ENCODE measurements at places on chromosomes 5 and 9.

DNA sequence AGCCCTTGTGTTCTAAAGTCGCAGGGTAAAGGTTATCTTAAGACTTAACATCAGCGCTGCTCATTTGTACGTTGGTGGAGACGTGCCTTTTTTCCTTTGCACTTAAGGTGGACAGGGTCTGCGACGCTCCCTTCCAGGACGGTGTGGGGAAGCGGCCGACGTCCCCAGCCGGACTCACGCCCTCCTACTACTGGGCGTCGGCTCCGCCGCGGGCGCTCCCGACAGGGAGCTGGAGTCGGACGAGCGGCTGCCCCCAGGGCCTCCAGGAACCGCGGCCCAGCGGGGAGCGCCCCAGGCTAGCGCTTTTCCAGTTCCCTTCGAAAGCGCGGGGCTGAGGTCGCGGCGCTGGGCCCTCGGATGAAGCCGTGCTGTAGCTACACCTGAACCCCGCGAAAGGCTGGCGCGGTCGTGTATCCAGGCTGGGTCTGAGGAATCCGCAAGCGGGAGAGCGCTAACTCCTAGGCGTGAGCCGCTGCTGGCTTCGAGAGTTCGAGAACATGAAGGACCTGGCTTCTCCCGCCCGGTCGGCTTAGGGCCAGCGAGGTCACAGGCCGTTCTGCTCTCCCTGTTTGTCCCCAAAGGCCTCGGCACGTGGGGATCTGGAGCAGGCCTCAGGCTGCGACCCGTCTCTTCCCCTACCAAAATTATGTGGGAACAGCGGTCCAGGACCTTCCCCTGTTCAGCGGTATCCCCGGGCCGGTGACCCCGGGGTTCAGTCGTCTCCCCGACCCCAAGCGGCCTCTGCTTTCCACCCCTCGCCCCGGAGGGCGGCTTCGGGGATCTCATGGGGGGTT, 3.8 kb upstream of the DMRT3 start:
- no peak for DNase-seq

- no peak for DNase-seq
Measured at GRCh38 chr9:114046875-114047274, 31.2 kb downstream of the AMBP start.

- no peak for DNase-seq
Measured at GRCh38 chr9:112863746-112864145, 26.9 kb downstream of the SLC46A2 start.

- DNase-seq: no peak
Measured at GRCh38 chr5:171852255-171852681, 66.7 kb downstream of the SMIM23 start.

DNA sequence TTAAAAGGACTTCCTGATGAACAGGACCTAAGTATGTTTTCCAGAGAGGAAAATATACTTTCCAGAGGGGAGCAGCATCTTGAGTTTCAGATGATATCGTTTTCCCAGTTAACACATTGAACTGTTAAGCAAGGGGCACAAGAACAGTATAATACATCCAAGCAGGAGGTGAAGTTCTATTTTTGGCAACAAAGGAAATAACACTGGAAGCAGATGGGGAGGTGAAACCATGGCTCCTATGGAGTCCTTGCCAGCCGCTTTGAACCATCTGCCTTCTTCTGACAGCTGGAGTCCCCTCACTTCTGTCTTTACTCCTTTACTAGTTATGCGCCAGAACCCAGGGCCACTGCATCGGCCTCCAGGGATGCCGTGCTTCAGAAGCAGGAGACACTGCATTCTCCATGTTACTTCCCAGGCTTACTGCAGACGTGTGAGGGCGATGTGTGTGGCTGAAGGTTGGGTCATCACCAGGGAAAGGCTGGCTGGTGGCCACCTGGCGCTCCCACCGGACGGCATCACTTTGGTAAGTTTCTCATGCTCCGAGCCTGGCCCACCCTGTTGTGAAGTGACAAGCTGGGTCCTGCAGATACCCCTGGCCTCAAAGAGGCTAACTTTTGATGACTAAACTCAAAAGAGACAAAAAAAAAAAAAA, 77.8 kb downstream of the TTLL11 start:
- no peak for DNase-seq

- no peak for DNase-seq
Measured at GRCh38 chr9:16154521-16155078, 601.8 kb downstream of the CCDC171 start.

DNA sequence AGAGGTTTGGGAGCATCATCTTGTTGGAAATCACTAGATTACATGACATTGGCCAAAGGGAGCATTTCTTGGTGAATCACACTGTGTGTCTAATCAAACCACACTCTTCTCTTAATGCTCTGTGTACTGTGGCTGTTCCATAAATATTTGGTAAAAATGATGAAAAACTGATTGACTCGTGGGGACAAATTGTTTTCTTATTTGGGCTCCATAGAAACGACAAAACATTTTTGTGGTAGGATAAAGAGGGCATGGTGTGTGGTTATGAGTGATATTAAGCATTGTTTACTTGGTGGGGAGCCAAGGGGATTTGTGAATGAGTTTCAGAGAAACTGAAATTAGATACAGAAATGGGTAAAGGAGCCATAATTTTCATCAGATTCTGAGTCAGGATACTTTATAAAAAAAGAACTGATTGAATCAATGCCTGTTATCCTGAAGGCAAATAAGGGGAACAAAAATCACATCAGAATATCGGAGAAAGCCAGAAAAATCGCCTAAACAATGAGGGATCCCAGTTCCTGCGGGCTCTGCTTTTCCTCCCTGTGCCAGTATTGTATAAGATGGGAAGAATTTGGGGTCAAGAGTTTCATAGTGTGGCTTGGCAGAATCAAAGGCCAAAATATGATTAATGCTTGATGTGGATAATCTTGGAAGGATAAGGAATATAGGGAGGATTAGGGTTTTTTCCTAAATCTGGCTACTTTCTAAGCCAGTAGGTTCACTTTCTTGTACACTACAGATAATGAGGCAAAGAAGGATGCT, 33.3 kb downstream of the FBXL7 start:
- DNase-seq: no peak

GRCh38 chr5:111583758-111584203, 71.4 kb upstream of the STARD4 start:
- no peak for DNase-seq

DNA sequence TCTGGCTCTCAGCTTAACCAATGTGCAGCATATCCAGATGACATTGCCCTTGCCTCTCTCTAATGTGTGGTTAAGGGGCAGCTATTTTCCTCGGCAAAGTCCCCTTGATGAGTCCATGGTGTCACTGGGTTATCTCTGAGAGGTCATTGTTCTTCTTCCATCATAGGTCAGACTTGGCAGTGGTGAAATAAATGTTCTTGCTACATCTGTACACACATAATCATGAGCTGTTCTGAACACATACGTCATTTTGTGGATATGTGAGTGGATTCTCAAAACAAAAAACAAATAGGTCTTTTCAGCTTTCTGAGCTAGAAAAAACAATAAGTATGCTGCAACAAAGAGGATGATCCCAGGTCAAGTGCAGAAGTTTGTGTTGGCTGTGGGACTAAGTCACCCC, 134.7 kb upstream of the PTPN3 start:
- no peak for DNase-seq

DNA sequence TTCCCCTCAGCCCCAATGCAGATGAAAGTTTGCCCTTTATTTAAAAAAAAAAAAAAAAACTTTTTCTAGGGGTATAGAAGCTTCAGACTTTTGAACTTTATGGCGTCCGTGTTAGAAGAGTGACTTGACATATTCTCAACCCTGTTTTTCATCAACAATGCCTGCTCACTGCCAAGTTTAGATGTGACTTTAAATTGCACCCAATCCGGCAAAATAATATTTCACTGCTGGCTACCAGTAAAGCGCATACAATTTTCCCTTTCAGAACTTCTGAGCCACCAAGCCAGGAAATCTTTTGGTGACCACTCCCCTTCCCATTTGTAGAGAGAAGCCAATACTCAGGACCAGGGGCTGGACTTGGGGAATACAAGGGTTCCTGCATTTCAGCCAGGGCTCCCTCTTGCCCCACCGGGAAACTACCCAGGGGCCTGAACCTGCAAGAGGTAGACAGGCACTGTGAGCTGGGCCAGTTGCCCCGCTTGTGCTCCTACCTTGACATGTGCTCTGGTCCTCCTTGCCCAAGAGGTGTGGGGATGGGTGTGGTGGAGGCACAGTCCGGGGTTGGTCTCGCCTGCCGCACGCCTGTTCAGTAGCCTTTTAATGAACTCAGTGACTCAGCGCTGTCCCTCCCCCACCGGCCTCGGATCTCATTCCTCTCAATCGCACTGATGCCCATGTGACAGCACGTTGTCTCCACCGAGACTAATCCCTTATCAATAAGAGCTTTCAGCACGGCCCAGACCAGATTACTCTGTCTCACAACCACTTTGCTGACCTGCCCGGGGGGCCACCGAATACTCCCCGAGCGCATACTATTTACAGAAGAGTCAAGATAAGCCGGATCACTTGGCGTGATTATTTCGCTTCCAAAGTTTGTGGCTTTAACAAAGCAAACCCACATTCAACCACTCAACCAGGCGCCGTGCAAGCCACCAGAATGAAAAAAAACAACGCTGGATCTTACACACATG, 226.4 kb downstream of the DCP2 start:
- DNase-seq: no peak

DNA sequence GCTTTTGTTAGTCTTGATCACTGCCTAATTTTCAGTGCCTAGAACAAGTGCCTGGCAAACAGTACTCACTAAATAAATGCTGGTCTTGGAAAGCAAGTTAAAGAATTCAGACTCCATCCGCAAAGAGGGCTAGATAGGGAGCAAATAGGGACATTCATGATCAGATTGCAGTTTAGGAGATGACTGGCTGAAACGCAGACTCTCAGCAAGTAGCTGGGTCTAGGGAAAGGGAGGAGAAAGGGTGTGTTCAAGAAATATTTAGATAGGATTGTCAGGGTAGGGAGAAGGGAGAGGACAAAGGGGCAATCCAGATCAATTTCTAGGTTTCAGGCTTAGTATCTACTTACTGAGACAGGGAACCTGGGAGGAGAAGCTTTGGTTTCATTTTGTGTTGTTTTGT, 108.4 kb downstream of the ESM1 start:
- DNase-seq: no peak

- DNase-seq: no peak
Measured at GRCh38 chr9:124140941-124141568, 116.7 kb upstream of the NEK6 start.

DNA sequence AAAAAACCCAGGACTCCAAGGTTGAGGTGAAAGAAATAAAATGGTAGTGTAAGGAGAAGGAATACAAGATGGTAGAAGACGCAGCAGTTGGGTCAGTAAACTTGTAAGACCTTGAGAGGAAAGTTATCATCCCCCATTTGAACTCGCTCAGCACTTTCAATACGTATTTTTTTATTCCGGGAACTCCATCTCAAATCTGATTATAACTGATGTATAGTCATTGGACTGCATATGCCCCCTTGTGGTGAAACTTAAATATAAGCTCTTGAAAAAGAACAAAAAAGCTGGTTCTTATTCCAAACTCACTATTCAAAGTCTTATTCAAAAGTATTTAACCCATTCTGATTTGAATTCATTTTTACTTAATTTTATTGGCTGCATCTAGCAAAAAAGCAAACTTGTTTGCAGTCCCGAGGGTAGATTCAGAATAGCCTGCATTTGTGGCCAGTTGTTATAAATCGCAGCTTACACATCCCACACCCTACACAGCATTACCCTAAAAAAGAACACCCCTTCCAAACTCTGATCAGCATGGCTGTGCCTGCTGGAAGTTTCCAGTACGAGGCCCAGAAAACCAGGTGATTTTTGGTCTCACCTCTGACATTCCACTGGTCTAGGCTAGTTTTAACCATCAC, 118.0 kb downstream of the ESM1 start:
- no peak for DNase-seq

GRCh38 chr5:57215629-57216195, 41.9 kb downstream of the GPBP1 start:
- DNase-seq: no peak

GRCh38 chr9:119337573-119337972, 31.7 kb downstream of the BRINP1 start:
- DNase-seq: no peak

GRCh38 chr9:5608298-5609225, 20.3 kb upstream of the RIC1 start:
- DNase-seq: no peak

- no peak for DNase-seq
Measured at GRCh38 chr5:103475629-103476240, 86.9 kb downstream of the NUDT12 start.

DNA sequence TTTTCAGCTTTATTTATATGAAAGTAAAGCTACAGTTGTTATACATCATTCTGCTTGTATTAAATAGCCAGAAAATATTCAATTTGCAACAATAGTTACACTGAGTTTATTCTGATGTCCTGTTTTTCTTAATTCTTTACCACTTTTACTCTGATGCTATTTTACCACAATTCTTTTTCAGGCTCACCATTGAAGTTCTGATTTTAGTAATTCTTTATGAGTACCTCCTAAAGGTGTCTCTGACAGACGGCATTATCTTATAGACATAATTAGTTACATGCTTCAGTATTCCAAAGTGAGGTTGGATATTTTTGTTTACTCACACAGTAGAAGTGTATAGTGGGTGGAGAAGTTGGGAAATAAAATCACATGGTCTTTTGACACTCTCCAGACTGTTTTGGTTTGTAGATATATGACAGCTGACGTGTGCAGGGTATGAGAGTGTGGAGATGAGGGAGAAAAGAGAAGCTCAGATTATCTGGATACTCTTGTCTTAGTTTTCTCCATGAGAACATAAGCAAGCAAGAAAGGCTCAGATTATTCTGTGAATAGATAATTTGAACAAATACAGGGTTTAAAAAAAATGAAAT, 97.4 kb downstream of the FBXO4 start:
- DNase-seq: no peak

- no peak for DNase-seq
Measured at GRCh38 chr9:9522406-9522805, 1090.4 kb downstream of the PTPRD start.

DNA sequence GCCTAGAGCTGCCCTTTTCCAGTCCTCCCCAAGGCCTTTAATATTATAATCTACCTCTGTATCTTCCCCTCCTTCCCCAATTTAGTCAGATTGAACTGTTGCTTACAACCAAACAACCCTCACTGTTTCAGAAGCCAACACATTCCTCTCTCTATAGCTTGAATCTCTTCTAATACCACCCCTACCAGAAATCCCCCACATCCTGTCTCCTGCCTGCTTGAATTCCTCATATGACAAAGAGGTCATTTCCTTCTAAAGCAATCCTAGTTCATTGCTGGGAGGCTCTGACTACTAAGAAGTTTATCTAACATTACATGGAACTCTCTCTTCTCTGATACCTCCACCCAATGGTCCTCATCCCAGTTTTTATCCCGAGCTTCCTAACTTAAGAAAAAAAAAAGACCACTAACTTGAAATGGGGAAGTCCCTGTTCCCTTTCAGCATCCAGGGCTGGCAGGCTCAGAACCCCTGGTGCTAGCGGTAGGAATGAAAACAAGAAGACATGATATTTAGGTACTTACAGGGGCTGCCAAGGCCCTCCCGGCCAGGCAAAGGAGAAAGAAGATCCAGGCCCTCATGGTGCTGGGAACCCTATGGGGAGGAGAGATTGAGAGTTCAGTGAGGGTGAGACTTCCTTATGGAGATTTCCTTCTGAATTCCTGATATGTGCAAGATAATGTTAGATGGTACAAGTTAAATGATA, 11.0 kb downstream of the SPARC start:
- no peak for DNase-seq

- no peak for DNase-seq
Measured at GRCh38 chr9:72327631-72328030, 37.4 kb downstream of the ZFAND5 start.
